ENCODE measurements at places on chromosomes 3 and 15.

GRCh38 chr3:154113609-154114008, 7.6 kb upstream of the ARHGEF26 start:
- DNase-seq, result no peak

DNA sequence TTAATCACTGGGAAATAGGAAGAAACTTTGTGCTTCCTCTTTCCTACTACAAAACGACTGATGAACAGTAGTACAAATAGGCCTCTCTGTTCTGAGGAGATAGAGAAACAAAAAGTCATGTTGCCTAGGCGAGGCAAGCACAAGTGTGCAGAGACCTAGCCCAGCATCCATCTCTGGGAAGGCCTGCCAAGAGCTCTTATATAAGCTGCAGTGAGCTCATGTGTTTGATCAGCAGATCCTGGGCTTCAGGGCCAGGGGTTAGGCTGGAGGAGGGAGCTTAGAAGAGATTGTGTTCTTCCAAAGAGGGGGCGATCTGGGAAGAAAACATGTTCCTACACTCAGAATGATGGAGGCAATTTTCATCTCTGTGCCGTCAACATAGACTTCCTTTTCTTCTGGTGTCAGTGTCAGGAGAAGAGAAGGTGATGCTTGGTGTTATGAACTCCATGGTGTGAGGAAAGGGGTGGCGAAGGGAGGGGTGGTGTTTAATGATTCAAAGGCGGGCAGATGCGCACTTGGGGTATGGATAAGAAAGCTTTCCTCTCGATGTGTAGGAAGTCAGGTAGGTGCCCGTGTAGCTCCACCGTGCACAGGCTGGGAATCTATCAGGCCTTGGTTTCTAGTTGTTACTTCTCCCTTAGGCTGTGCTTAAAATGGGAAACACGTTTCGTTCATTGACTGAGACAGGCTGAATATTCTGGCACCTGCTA, 29.5 kb upstream of the ETV5 start:
- no peak for DNase-seq

GRCh38 chr3:12708584-12709192, 44.8 kb upstream of the RAF1 start:
- peak; percentile 61 for DNase-seq

GRCh38 chr3:78481050-78481449, 1286.7 kb downstream of the ROBO1 start:
- no peak for DNase-seq

DNA sequence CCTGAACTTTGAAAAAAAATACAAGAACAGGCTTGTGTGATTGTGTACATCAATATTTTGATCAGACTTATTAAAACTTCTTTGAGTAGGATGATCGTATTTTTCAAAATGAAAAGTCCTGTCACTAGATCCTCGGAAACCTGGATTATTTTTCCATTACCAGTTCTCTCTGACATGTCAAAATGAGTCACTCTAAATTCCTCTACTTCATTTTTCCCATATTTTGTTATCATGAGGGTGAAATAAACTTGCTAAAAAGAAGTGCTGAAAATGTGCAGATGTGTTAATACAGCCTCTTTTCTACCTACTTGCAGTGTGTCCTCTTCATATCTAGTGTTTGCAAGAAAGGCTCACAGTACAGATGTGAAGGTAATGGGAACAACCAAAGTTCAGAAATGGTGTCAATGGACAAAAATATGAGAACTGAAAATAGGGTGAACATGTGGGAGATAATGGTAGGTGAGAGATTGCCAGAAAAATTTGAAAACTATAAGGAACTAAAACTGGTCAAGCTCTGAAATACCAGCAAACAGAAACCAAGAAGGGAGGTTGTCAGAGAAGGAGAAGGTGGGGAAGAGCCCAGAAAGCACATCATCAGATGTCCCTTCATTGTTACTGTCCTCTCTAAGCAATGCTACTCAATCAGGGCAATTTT, 108.2 kb downstream of the EOMES start:
- DNase-seq, result no peak

- no peak for DNase-seq
Observed at GRCh38 chr3:97257942-97258697, 443.7 kb downstream of the EPHA6 start.

DNA sequence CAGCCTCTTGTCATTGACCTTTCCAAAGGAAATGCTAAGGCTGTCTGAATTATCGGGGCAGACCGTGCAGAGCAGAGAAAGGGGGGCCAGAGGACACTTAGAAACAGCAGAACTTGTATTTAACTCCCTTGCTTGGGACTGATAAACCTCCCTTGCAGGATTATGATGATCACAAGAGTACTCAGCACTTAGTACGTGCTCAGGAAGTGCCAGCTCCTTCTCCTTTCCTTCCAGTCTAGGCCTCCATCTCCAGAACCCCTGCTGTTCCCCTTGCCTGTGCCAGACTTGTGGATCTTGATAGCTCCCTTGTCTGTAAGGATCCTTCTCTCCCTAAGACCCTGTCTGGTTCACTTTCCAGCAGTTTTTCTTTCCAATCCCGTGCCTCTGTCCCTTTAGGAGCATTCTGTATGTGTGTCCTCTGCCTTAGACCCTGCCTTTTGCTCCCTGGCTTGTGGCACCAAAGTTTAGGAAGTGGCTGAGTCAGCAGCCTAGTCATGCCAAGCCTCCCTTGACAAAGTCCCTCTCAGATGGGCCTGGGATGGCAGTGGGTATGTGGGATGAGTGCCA, 747 bp downstream of the SORD start:
- no peak for DNase-seq

DNA sequence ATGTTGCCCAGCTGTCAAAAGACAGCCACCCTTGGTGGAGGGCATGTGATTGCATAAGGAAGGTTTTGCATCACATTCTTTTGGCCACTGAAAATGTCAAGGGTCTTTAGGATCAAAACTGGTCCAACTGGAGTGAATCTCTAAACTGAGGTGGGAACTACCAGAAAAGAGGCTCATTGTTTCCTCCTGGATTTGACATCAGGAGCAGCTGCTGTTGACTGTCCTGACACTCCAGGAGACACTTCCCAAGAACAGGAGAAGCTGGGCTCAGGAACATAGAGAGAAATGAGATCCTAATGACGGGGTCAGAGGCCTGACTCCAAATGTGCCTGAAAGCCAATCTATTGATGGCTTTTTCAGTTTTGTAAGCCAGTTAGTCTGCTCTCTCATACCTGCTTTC, 105.3 kb upstream of the LRIG1 start:
- no peak for DNase-seq

GRCh38 chr3:172332256-172333041, 115.8 kb downstream of the GHSR start:
- no peak for DNase-seq

- DNase-seq, result peak; percentile 48
Observed at GRCh38 chr3:112293368-112294321, at the start of gene SLC9C1. TSS of gene SLC9C1 (minus strand) at chr3:112294216. CDS start at chr3:112286791, 7,425 bp downstream.

DNA sequence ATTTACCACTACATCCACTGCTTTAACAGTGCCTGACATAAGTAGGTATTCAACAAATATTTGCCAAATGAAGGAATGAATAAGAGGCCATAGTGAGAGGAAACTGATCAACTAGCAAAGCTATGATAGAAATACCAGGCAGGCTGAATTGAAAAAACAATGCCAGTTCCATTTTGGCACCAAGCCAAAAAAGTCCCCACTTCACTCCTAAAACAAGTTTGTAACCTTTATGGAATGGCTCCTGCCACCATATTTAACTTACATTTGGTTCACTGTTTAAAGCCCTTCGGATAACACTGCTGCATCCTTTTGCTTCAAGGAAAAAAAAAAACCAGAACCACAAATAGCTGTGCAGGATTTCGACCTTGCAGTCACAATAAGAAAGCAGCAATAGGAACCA, 166.1 kb downstream of the FRMD5 start:
- no peak for DNase-seq

DNA sequence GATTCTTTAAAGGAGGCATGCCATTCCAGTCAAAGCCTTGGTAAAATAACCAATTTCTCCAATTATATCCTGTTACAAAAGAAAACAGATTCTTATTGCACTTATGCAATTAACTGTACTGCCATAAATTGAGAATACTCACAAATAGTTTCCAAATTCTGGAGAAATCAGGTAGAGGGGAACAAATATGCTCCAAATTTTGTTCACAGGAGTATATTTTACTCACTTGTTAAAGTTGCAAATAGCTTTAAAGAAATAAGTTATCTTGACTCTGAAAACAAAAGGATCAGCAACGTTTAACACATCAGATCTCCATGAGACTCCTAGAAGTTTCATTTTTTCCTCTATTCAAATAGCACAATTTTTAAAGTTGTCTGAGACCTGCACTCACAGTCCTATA, 712.1 kb upstream of the ARRDC4 start:
- no peak for DNase-seq

DNA sequence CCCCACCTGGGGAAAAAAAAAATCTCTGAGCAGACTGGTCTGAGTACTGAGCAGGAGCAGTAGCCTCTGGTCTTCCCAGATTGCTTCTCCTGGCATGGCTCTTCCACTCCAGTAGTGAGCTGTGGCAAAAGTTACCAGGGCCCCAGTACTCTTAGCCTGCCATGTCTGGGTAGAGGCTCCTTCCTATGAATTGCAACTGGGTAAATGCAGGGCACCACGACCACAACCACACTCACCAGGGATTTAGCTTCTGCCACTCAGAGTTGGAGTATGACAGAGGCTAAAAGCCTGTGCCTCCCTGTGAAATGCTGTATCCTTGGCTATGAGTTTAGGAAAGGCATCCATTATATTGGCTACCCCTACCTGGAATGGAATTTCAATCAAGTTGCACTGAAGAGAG, 67.9 kb upstream of the CCDC54 start:
- DNase-seq, result no peak

DNA sequence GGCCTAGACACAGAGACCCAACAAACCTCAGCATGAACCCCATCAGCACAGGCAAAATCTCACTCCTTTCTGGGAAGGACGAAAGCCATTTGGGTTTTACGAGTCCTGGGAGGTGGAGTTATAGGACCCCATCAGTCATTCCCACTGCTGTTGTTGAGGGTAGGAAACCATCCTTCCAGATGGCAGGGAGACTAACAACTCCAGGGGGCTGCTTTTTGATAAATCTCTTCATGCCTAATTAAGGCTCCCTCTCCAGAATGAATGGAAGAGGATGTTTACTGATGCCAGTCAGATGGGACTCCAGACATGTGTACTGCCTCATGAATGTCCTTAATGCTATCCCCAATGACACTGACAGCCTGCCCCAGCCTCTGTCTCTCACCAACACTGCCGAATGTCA, 75.3 kb downstream of the ST8SIA2 start:
- no peak for DNase-seq

DNA sequence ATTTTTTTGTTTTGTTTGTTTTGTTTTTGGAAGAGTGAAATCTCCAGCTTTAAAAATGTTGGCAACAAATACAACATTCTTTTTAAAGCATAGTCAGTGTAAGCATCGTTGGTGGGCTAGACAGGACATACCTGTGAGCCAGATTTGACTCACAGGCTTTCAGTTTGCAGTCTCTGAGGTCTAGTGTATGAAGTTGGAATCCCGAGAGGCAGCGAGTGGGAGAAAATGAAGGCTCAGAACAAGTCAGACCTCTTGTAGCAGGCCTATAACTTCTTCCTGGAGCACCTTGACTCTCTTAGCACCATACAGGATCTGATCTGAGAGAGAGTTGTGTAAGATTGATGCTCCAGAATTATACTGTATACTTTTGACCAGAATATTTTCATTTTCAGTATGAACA, 60.2 kb downstream of the CNTN4 start:
- no peak for DNase-seq

DNA sequence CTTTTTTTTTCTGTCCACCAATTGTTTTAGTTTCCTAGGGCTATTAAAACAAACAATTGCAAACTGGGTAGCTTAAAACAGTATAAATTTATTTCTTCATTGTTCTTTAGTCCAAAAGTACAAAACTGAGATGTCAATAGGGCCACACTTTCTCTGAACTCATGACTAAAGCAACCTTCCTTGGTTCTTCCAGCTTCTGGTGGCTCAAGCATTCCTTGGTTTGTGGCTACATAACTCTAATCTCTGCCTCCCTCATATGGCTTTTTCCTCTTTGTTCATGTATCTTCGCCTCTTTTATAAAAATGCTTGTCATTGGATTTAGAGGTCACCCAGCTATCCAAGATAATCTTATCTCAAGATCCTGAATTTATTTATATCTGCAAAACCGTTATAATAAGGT, 914.5 kb upstream of the EPHA6 start:
- no peak for DNase-seq

DNA sequence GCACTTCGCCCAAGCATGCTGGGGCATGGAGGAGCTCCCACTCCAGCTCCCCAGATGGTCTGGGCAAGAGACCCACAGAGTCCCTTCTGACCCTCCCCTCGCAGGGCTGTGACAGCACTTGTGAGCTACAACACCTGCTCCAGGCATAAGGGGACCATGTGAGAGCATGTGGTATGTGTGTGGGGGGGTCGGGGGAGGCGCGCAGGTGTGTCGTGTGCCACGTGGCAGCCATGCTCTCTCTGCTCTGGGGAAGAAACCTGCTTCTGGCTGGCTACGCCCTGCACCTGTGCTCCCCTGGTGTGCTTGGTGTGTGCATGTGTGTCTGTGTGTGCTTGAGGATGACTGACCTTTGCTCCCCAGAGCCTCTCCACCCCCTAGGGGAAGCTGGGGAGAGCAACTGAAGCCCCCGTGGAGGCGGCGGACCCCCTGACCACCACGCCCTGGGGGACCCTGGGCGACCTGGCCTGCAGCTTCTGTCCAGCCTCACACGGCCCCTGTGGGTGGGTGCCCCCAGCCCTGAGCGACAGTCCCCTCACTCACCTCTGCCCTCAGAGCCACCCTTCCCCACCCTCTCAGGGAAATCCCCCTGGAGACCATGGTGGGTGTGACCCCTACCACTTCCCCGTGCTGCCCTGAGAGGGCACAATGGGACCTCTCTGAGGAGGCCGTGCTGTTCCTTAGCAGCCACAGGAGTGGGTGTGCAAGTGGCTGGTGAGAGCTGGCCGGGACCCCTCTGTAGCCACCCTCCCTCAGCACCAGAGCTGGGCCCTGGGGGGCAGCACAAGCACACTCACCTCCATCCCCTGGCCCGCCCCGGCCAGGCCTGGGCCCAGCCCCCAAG, 16.6 kb upstream of the SEC13 start:
- DNase-seq, result no peak

- DNase-seq, result no peak
Observed at GRCh38 chr15:88975891-88976290, 62.7 kb upstream of the MFGE8 start.

DNA sequence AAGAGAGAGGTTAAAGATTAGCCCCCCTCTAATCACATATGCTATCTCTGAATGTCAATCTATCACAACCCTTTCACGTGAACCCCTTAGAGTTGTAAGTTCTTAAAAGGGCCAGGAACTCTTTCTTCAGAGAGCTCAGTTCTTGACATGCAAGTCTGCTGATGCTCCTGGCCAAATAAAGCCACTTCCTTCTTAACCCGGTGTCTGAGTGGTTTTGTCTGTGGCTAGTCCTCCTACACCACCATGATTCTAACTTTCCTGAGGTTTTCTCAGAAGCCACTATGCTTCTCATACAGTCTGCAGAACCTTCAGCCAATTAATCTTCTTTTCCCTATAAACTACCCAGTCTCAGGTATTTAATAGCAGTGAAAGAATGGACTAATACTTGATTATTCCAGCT, 231.1 kb upstream of the CNTN6 start:
- no peak for DNase-seq

All from epithelial cell of proximal tubule (primary cell).